GM04503 (cell line): ENCODE measurements at places on chromosomes 7 and 10.

DNA sequence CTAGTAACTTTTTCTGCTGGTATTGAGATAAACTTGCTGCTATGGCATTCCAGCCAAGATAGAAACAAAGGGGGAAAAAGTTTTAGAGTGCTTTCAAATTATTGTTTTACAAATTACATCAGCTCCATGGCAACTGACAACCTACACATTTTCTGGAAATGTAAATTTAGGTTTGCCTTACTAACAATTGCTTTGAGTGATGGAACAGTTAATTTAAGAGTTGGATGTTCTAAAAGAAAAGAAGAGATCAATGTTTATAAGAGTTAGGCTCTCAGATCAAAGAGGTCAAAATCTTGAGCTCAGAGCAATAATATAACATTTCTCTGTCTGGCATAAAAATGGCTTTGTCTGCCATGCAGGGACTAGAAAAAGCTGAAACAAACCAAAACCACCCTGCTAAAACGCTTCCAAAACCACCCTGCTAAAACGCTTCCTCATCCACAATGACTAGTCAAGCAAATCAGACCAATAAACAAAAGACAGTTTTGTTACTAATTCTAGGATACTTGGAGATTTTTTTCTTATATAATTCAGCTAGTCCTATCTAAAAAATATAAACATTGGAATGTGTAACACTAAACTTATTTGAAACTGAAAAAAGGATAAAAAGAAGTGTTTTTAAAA lies 32.3 kb downstream of the ORC5 start:
- DNase-seq, result no peak

GRCh38 chr10:87598700-87599099 lies 61.0 kb upstream of the PAPSS2 start:
- DNase-seq, result no peak

DNA sequence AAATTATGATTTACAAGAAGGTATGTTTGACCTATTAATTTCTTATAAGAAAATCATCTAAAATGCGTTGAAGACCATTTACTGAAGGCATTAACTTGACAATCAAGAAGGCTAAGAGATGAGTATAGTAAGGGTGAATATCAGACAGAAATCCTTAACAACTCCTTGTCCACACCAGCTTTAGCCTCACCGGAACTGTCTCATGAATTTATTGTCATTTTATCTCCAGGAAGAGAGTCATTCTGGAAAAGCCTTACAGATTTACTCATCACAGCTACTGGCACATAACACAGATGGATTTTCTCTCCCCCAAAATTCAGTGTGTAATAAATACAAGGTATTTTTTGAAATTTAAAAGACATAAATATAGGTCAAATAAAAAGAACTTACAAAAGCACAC lies 129.4 kb upstream of the LSM8 start:
- DNase-seq, result no peak

GRCh38 chr7:98668255-98668654 lies 51.2 kb downstream of the NPTX2 start:
- no peak for DNase-seq
